ENCODE measurements at places on chromosomes 4 and X. TPM values are rescaled to one million over a fixed set of nuclear protein-coding genes. Genes with fewer than 3 reads are reported as not detected.

GRCh38 chr4:76156635-76157034 is 8.4 kb upstream of the NUP54 start:
- no peak for DNase-seq

Gene WNK3
- 4.9 TPM for polyA plus RNA-seq

- DNase-seq, result no peak
These were observed 11.8 kb upstream of the CPEB2 start for GRCh38 chr4:14990484-14990883.

Gene NAA11
- not detected for polyA plus RNA-seq

Gene C4orf36
- polyA plus RNA-seq, result 1.8 TPM

- DNase-seq, result no peak
These were observed 30.8 kb downstream of the MRPL1 start for GRCh38 chr4:77893451-77893850.

Gene CPLX1
- polyA plus RNA-seq, result 3.2 TPM

- DNase-seq, result no peak
These were observed 31.0 kb downstream of the FNIP2 start for GRCh38 chr4:158799856-158800255.

GRCh38 chr4:185730387-185730786 is 81.6 kb downstream of the SORBS2 start:
- no peak for DNase-seq

Gene TCEAL7
- 37.8 TPM for polyA plus RNA-seq

- DNase-seq, result no peak
These were observed 1387.6 kb downstream of the STIM2 start for GRCh38 chr4:28248269-28248668.

DNA sequence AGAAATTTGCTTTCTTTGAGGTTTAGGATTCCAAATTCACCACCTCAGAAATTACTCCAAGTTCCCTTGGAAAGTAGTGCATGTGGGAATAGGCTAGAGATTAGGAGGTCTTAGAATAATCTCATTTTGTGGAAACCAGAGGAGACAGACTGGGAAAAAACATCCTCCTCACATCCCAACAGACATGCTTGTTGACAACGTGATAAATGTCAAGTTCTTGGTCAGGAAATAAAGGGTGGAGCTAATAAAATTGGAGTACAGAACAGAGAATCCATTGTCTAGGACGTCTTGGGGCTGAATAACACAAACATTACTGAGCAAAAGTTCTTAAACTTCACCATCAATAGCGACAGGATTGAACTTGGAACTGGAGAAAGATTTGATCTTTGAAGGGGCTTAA is 233.4 kb downstream of the PABPC4L start:
- no peak for DNase-seq

Gene CT45A2
- polyA plus RNA-seq, result not detected

Gene DSPP
- polyA plus RNA-seq, result 0.08 TPM

GRCh38 chrX:1388651-1389050 is 3.3 kb downstream of the SLC25A6 start:
- DNase-seq, result no peak

GRCh38 chr4:156303708-156304107 is 350.0 kb upstream of the CTSO start:
- DNase-seq, result no peak

GRCh38 chr4:110417136-110417535 is 58.8 kb upstream of the ENPEP start:
- no peak for DNase-seq

Gene SYP
- polyA plus RNA-seq, result 2.8 TPM

- DNase-seq, result no peak
These were observed 20.2 kb upstream of the MED14 start for GRCh38 chrX:40755291-40756249.

GRCh38 chrX:17689971-17690409 is 47.3 kb upstream of the SCML1 start:
- DNase-seq, result peak; percentile 45

Gene RS1
- 0.07 TPM for polyA plus RNA-seq

Gene CXCL9
- 0.12 TPM for polyA plus RNA-seq

Gene SLC4A4
- 72.6 TPM for polyA plus RNA-seq

Gene C4orf51
- not detected for polyA plus RNA-seq

Gene LIAS
- polyA plus RNA-seq, result 23.4 TPM

Gene CT55
- polyA plus RNA-seq, result 0.30 TPM
